ENCODE measurements at places on chromosomes 5 and 9.

DNA sequence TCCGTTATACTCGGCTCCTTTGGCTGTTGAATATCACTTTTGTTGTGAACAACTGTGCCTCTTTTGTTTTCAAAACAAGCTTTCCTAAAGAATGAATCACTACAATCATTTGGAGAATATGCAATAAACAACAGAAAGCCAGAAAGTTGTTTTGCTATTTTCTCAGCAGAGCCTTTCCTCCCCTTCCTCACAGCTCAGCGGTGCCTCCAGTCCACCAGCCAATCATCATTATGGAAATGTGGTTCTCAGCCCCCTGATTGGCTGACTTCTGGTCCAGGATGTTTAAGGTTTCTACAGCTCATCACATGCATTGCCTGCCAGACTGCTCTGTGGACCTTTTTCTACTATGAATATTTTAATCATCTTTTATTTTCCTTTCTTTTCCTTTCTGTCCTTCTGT lies 9.1 kb upstream of the ZNF608 start:
- peak; percentile 41 for DNase-seq

GRCh38 chr5:141864371-141865370 lies 13.5 kb downstream of the PCDH1 start:
- DNase-seq: no peak

- no peak for DNase-seq
These were observed 44.8 kb downstream of the PPARGC1B start for GRCh38 chr5:149774906-149775305.

DNA sequence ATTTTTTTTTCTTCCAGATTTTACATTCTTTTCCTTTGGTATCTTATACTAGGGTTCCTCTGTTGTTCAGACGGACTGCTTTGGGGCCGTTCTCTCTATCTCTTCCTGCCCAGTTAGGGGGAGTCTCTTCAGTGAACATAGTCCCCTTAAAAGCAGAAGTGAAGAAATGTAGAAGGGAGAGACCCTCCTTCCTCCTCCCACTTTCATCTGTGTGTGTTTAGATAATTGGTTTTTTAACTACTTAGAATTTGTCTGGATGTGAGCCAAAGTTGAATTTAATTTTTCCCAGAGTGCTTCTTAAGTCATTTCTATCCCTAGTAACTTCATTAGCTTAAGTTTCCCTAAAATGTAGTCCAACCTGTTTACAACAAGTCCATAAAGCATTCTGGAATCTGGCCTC lies 167.5 kb downstream of the HACD4 start:
- DNase-seq: no peak

DNA sequence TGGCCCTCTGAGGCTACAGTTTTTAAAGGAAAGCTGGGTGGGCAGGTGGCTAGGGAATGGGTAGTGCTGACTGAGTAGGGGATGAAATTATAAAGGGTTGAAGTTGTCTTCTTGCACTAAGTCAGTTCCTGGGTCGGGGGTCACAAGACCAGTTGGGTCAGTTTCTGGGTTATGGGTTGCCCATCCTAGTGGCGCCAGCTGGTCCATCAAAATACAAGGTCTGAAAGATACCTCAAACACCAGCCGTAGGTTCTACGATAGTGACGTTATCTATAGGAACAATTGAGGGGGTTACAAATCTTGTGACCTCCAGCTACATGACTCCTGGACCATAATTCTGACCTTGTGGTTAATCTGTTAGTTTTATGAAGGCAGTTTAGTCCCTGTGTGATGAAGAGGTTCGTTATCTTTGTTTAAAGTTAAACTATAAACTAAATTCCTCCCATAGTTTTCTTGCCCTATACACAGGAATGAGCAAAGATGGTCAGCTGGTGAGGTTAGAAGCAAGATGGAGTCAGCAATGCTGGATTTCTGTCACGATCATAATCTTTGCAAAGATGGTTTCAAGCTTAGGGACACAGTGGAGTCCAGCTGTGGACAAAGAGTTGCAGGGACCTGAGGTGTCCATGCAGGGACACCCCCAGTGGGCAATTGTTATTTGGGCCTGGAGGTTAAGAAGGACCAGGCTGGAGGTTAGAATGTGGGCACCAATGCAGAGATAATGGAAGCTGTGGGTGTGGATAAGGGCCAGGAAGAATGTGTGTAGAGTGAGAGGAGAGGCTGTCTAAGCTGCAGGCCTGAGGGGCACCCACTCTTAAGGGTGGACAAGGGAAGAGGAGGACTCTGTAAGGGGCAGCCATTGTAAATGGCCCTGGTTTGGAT lies 14.0 kb upstream of the CREBRF start:
- no peak for DNase-seq

GRCh38 chr5:78213799-78214198 lies 80.7 kb downstream of the AP3B1 start:
- DNase-seq: peak; percentile 60

DNA sequence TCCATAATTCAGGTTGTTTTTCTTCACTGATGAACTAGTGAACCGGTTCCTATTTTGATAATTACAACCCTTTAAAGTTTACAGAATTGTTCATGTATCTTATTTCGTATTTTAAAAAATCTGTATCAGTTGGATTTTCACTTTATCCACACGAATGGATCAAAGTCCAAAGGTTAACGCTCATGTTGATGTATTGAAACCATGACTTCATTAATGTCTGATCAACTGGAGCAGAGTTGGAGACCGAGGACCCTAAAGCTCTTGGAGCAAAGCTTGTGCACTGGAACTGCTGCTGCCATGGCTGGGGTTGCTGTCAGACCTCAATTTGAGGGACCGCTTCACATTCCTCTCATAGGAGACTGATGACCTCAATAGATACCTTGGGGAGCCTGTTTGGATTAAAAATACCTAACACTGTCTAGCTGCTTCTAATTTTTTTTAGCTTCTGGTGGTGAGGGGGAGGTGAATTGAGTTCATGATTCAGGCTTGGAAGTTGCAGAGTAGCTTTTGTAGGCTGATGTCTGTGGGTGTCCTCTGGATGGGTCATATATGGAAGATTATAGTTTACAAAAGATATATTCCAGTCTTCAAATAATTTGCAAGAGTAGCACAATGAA lies 45.1 kb downstream of the KIAA1958 start:
- no peak for DNase-seq

- no peak for DNase-seq
These were observed 3.6 kb upstream of the FIBCD1 start for GRCh38 chr9:130942679-130943078.

GRCh38 chr9:35729700-35730485 lies 2.1 kb downstream of the TLN1 start:
- DNase-seq: no peak

DNA sequence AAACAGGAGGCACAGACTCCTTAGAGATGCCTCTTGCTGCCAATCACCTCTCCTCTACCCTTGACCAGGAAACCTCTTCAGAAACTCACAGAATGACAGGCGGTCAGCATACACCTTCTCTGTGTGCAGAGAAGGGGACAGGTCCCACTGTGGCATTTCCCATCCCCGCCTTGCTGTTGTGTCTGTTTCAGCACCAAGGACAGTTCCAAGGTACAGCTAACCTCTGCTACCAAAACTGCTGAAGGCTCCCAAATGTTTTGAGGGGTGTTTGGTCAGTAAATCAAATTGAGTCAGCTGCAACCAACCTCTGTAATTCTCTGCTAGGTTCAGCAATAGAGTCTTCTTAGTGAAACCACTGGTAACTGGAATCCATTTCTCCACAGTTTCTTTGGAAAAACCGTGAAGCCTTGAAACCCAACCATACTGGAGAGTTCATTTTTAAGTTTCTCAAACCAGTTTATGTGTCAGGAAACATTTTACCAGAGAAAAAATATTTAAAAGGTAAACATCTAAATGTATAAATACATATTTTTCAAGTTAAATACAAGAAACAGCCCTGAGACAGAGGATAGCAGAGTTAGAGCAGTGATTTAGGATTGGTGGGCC lies 122.0 kb downstream of the DRD1 start:
- DNase-seq: no peak

DNA sequence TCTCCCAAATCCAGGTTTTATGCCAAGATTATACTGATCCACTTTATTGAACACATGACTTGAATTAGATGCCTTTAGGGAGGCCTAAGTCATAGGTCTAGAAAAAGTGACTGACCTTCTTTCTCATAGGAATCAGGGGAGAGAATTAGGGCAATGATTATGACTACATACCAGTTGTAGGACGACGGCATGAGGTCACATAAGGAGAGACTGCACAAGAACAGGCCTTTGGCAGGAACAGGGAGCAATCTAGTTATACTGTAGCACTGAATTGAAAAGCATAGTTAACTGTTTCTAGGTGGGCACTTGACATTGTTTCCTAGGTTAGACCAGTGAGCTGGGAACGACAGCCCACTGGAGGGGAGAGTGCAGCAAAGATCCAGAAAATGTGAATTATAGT lies 22.7 kb downstream of the CREBRF start:
- DNase-seq: no peak

DNA sequence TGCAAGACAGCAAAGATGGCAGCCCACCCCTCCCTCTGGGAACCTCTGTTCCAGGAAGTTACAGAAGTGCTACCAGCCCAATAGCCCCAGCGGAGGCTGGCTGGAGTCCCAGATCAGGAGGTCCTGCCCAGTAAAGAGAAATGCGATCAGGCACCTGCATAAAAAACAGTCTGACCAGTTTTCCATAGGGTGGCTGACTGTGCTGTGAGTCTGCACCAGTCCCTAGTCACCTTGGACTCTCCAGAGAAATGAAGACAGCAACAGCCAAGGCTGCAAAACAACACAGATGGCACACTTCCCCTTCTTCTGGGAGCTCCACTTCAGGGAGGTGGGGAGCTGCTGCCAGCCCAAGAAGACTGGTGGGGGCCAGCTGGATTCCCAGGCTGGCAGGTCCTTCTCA lies 265.5 kb upstream of the PCSK5 start:
- no peak for DNase-seq

DNA sequence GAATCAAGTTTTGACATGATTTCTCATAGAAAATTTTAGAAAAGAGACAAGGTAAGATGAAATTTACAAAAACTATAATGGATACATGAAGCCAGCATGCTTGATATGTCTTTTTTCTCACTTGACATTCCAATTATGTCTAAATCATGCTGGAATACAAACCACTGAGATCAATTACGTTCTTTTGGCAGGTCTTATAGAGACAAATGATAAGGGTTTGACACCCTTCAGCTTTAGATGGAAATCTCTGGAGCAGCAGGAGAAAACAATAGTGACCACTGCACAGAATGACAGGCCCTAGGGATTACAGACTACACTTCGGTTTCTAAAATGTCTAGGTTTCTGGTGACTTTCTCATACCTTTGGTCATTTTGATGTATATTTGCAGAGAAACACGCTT lies 342.9 kb downstream of the TRPM3 start:
- DNase-seq: no peak

- DNase-seq: no peak
These were observed 24.1 kb downstream of the HRH2 start for GRCh38 chr5:175681968-175682340.

GRCh38 chr9:113943112-113944009 lies 67.3 kb downstream of the ZNF618 start:
- DNase-seq: no peak

- no peak for DNase-seq
These were observed 565.7 kb upstream of the WWC1 start for GRCh38 chr5:167725741-167726140.

- DNase-seq: no peak
These were observed 10.3 kb downstream of the WWC1 start for GRCh38 chr5:168301593-168302390.

- no peak for DNase-seq
These were observed 59.5 kb upstream of the UBAC1 start for GRCh38 chr9:136020671-136021070.

GRCh38 chr5:148060309-148060708 lies 3.5 kb upstream of the SPINK5 start:
- no peak for DNase-seq

GRCh38 chr9:115945009-115945431 lies 208.6 kb upstream of the PAPPA start:
- DNase-seq: no peak

DNA sequence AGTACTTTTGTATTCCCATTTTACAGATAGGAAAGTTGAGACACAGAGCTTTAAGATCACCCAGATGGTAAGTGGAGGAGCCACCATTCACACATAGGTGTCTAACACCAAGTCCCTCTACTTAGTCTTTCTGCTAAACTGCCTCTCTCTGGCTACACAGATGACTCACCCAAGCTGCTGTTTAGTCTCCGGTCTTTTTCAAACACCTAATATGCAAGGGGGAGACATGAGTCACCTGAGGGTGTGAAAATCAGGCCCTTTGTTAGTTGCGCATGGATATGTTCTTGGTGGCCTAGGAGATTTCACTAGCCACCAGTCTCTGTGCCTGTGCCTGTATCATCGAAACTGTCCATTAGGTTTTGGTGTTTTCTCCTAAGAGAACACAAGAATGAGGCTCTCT lies 117.8 kb downstream of the MAST4 start:
- DNase-seq: no peak

- no peak for DNase-seq
These were observed 122.5 kb downstream of the RFX3 start for GRCh38 chr9:3403315-3403714.

GRCh38 chr9:9874270-9874669 lies 738.5 kb downstream of the PTPRD start:
- no peak for DNase-seq

DNA sequence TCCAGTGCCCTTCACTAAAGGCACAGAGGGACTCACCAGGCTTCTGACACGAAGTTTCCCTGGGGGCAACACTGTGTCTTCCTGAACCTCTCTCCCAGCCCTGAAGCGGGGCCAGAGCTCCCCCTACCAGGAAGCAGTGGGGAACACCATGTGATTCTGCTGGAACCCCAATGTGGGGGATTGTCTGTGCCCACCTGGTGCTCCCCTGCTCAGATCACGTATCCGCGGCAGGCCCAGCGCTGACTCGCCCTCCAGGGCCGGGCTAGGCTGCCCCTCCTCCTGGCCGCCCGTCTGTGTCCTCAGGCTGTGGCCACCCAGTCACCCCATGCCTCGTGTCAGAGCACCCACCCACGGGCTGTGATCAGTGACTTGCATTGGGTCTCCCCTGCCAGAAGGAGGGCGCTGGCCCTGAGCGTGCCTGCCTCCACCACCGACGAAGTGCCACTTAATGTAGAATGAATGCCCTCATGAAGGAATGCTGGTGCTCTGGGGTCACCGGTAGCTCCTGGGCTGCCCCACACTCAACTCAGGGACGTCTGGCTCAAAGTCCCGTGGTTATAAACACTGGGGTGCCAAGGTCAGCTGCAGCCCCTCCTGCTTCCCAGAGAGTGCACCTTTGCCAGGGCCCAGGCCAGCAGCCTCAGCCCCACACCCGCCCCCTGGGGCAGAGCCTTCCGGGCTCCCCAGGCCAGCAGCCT lies 22.1 kb downstream of the SARDH start:
- DNase-seq: no peak

- no peak for DNase-seq
These were observed 53.9 kb upstream of the RIC1 start for GRCh38 chr9:5575000-5575399.

DNA sequence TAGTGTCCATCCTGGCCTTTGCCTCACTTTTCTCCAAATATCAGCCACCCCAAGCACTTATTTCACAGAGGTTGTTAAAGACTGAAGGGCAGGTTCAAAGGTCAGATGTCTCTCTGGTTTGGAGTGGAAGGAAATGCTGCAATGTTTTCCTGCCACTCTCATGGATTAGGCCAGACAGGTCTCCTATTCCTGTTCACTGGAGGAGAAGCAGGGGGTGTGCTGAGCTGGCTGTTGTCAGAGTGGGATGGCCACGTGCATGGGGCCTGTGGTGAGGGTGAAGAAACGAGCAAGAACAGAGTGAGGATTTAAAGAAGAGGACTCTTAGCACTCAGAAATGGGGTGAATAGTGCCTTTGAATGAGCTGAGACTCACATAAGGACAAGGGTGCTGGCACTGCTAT lies 6.7 kb downstream of the TMEM8B start:
- DNase-seq: no peak

GRCh38 chr5:66249920-66250319 lies 105.8 kb downstream of the SREK1 start:
- DNase-seq: no peak

GRCh38 chr9:136823136-136824046 lies 15.6 kb downstream of the RABL6 start:
- DNase-seq: no peak
